Prostate gland (tissue), 2 donors: ENCODE measurements at places on chromosomes 11 and 22. TPM values are rescaled to one million over a fixed set of nuclear protein-coding genes. Genes with fewer than 3 reads are reported as not detected.

Gene OR9G4
- total RNA-seq = not detected

Gene KCNQ1OT1
- 2.1 TPM for total RNA-seq

Gene PUS3
- 11.8 TPM for total RNA-seq

Gene OR4D5
- not detected for total RNA-seq

Gene MS4A14
- 0.23 TPM for total RNA-seq

Gene APOA4
- not detected for total RNA-seq

Gene ZNF215
- 2.5 TPM for total RNA-seq

Gene H19
- 163 TPM for total RNA-seq

Gene PDGFB
- total RNA-seq = 9.9 TPM

Gene PRG3
- not detected for total RNA-seq

Gene SLC25A17
- total RNA-seq = 27.8 TPM
